ENCODE measurements at places on chromosomes 7 and 10. TPM values are rescaled to one million over a fixed set of nuclear protein-coding genes. Genes with fewer than 3 reads are reported as not detected.

Gene NPC1L1
- total RNA-seq, result 0.11 TPM

Gene PTN
- not detected for total RNA-seq

Gene FKBP9
- 93.5 TPM for total RNA-seq

Gene EIF4EBP2
- 15.1 TPM for total RNA-seq

Gene ITIH5
- total RNA-seq, result 0.12 TPM

Gene INMT
- total RNA-seq, result not detected

Gene UCN3
- not detected for total RNA-seq

Gene ZC3HAV1L
- total RNA-seq, result 7.4 TPM

Gene ZSCAN25
- total RNA-seq, result 9.3 TPM

Gene PON1
- total RNA-seq, result 0.64 TPM

Gene SPRN
- 0.29 TPM for total RNA-seq

Gene BUD31
- 155 TPM for total RNA-seq

Gene SORCS1
- not detected for total RNA-seq

Gene CALU
- 149 TPM for total RNA-seq

Gene COL1A2
- total RNA-seq, result not detected

Gene AKR1C4
- 0.24 TPM for total RNA-seq

Gene PIK3CG
- not detected for total RNA-seq

Gene FRMD4A
- total RNA-seq, result 3.3 TPM

Gene VGF
- 12.8 TPM for total RNA-seq

Gene UTF1
- total RNA-seq, result not detected

Gene MBLAC1
- total RNA-seq, result 3.1 TPM

Gene SPDYE2
- total RNA-seq, result not detected

Gene LRIT1
- not detected for total RNA-seq

Gene TMEM229A
- not detected for total RNA-seq

Gene CCDC146
- total RNA-seq, result 0.48 TPM

Gene FXYD4
- not detected for total RNA-seq
